Stimulated activated CD4-positive, alpha-beta T cell treated with anti-CD3 and anti-CD28 coated beads, Interleukin-4, amount 100 ng/mL, for 1 hour (primary cell): ENCODE measurements at places on chromosomes 1 and 21.

DNA sequence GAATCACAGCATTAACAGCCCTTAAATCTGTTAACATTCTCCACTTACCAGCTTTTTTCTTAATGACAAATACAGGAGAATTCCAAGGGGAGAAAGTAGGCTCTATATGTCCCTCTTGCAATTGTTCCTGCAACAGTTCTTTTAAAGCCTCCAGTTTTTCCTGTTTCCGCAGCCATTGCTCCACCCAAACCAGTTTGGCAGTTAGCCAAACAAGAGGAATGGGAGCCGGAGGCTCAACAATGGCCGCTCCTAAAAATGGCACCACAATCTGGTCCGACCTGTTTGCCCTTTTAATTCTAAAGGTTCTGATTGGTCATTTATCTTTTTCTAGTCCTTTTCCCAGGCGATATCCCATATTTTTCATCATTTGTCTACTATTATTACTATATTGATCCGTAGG is 14.0 kb upstream of the L1TD1 start:
- DNase-seq: no peak

DNA sequence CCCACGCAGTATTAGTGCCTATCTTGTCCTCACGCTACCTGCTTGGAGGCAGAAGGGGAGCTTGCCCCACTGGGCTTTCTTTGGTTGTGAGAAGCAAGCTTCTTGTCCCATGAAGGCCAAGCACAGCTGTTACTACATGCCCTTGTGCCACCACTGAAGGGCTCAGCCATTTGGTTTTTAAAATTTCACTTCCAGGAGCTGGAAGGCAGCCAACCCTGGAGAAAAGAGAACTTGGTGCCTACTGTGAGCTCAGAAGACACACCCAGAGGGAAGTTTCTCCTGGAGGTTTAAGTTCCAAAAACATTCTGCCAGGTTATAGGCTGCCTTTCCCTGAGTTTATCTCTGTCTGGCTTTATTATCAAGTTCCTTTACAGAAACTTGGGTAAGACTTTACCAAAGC is 187.4 kb downstream of the SLC35F3 start:
- DNase-seq: no peak

DNA sequence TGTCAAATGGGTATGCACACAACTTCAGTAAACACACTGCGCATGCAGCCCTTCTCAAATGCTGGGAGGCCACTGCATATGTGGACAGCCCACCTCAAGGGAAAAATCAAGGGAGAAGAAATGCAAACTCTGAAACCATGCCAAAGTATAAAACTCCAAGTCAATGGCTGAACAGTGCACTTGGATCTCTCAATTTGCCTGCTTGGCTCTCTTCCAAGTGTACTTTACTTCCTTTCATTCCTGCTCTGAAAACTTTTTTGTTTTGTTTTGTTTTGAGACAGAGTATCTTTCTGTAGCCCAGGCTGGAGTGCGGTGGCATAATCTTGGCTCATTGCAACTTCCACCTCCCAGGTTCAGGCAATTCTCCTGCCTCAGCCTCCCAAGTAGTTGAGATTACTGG is 18.8 kb upstream of the COP1 start:
- DNase-seq: no peak

GRCh38 chr1:51559064-51559500 is 40.0 kb upstream of the EPS15 start:
- DNase-seq: no peak

DNA sequence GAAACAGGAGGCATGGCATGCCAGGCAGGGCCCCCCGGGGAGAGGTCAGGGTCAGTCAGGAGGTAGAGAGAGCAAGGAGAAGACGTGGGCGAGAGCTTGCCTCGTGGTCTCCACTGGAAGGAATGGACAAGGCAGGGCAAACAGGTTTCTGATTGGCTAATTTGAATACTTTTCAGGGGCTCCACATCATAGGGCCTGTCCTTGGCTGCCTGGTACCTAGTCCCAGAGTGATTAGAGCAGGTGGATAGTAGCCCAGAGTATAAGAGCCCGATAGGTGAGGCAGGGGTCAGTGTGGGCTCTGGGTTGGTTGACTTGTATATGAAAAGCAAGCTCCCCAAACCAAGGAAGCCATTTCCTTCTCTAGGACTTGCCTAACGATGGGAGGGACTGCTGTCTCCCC is 178.6 kb downstream of the ZP4 start:
- DNase-seq: no peak
